HS-5 (cell line): ENCODE measurements at places on chromosomes 3 and 15.
A peak's percentile ranks its signal among the peaks of the same experiment; 100 is the strongest.

GRCh38 chr15:83287541-83288027 is 3.1 kb upstream of the BNC1 start:
- DNase-seq = peak; percentile 99

DNA sequence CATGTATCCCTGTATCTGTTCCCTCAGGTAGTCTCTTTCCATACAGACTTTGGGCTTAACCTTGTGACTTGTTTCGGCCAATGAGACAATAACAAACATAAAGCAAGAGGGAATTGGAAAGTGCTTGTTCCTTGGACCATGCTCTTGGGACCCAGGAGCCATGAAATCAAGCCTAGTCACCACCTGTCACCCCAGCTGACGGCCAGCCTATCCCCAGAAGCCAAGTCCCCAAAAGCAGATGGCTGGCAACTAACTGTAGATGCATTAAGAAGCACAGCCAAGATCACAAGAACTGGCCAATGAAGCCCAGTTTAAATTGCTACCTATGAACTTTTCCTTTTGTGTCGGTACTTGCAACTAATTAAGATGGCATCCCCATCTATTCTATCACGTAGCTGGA is 822.0 kb downstream of the CADM2 start:
- no peak for DNase-seq

DNA sequence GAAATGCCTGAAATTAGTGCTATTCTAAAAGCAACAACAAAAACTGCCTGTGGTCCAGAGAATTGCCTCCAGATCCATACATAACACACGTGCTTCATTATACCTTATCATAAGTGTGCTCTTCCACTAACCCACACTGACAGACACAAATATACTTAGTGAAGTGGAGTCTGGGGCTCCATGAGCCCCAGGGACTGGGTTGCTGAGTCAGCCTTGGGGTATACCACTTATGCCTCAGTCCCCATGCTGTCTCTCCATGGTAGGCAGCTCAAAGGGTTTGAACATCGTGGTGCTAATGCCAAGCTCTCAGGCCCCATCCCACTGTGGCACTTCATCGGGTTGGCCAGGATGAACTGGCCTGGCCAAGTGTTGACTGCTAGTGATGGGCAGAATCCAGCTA is 10.8 kb downstream of the ZDHHC3 start:
- DNase-seq = no peak

DNA sequence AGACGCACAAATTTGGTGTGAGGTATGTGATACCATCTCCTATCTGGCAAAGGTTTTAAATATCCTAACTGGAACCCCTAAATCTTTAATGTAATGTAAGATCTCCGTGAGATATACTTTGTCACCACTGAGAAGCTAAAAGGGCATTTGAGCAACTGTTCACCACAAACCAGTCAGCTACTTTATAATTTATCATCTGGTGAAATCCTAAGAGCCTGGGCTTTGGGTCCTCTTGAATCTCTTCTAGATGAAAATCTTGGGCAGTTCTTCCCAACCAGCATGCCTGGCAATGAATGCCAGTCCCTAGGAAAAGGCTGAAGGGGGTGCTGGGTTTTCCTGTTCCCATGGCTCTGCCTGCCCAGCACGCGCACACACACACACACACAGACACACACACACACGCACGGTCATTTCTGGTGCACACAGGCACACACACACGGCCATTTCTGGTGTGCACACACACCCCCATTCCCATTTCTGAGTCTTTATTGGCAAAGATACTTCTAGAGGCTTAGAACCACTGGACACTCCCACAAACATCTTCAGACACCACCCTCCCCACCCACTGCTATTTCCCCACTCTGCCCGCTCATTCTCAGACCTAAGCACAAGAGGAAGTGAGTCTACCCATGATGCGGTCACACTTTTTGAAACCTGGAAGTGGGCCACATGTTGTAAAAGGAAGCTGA is 72.6 kb downstream of the MYO1E start:
- peak; percentile 96 for DNase-seq

- no peak for DNase-seq
These were observed 310.7 kb downstream of the DIPK2A start for GRCh38 chr3:144282313-144282712.

DNA sequence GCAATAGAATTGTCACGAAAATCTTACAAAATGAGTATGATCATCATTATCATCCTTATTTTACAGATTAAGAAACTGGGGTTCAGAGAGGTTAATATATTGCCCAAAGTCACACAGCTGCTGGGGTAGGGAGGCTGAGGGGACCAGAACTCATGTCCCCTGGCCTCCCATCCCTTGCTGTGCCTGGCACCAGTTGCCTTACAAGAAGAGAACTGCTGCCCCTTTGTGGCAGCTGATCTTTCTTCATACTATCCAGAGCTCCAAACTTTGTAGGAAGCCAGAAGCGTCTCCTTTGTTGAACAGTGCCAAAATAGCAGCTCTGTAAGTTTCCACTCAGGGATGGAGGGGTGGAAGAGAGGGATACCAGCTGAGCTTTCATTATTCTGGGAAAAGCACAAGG is 236.8 kb upstream of the TBC1D5 start:
- DNase-seq = no peak
